ENCODE measurements at places on chromosomes 7 and 10.

DNA sequence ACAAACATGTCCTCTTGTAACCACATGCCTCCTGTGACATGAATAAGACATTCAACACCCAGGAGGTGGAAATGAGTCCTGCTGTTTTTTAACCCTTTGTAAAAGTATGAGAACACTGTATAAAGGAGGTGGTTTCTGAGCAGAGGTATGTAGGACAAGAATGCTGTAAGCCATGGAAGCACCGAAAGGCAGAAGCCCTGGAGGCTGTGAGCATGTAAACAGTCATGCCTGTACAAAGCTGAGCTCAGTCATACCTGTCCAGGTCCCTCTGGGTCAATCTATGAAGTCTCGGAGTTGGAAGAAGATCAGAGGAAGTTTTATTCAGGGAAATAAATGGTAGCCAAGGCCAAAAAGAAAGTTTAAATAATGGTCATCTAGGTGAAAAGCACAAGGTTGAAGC is 34.7 kb upstream of the XPNPEP1 start:
- H3K4me1 ChIP-seq: peaks cover 4% of the 10 kb centered on the region
- no peak overlapping the region for H3K4me3 ChIP-seq
- DNase-seq: no peak

DNA sequence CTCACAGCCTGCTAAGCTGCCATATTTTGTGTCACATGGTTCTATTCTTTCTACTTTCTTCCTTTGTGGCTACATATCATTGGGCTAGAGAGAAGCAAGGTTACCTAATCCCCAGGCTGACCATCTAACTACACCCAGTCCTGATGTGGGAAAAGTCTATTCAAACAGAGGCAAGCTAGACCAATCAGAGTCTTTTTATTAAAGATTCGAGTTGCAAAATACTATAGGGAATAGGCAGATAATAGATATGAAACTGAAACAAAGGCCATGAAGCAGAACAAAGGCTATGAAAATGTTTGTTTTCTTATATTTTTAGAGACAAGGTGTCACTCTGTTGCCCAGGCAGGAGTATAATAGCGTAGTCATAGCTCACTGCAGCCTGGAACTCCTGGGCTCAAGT is 36.7 kb downstream of the MTERF1 start:
- H3K4me1 ChIP-seq: 0 out of 2 replicates have a peak, but pooled peaks cover 1% of the 10 kb centered on the region
- no peak overlapping the region for H3K4me3 ChIP-seq
- H3K36me3 ChIP-seq: no peaks in the 10 kb centered on the region
- no peaks in the 10 kb centered on the region for H3K27me3 ChIP-seq
- no peak for DNase-seq

- H3K27ac ChIP-seq: no peak overlapping the region
- DNase-seq: no peak
- peaks cover 6% of the 10 kb centered on the region for H3K4me1 ChIP-seq
Measured at GRCh38 chr10:97719602-97720001, 6.1 kb downstream of the MARVELD1 start.

- no peak overlapping the region for H3K4me3 ChIP-seq
- no peaks in the 10 kb centered on the region for H3K36me3 ChIP-seq
- DNase-seq: no peak
- peaks cover 9% of the 10 kb centered on the region for H3K4me1 ChIP-seq
- H3K27me3 ChIP-seq: no peaks in the 10 kb centered on the region
Measured at GRCh38 chr7:29299086-29299485, 104.5 kb downstream of the CHN2 start.

DNA sequence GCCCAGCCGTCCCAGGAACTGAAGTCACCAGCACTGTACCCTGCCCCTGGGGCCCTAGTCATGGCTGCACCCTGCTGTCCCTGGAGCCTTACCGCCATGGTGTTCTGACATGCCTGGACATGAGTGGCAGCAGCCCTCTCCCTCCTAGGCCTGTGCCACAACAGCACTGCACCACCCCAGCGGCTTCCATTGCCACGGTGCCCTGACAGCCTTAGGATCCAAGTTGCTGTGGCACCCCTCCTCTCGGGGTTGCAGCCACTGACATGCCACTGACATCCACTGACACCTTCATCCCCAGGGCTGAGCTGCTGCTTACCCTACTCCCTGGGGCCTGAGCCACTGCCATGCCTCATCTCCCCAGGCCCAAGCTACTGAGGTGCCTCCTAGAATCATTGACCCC is 39.6 kb upstream of the SHH start:
- no peaks in the 10 kb centered on the region for H3K27me3 ChIP-seq
- no peak overlapping the region for H3K27ac ChIP-seq
- no peak overlapping the region for H3K4me3 ChIP-seq
- H3K4me1 ChIP-seq: no peaks in the 10 kb centered on the region
- DNase-seq: no peak

DNA sequence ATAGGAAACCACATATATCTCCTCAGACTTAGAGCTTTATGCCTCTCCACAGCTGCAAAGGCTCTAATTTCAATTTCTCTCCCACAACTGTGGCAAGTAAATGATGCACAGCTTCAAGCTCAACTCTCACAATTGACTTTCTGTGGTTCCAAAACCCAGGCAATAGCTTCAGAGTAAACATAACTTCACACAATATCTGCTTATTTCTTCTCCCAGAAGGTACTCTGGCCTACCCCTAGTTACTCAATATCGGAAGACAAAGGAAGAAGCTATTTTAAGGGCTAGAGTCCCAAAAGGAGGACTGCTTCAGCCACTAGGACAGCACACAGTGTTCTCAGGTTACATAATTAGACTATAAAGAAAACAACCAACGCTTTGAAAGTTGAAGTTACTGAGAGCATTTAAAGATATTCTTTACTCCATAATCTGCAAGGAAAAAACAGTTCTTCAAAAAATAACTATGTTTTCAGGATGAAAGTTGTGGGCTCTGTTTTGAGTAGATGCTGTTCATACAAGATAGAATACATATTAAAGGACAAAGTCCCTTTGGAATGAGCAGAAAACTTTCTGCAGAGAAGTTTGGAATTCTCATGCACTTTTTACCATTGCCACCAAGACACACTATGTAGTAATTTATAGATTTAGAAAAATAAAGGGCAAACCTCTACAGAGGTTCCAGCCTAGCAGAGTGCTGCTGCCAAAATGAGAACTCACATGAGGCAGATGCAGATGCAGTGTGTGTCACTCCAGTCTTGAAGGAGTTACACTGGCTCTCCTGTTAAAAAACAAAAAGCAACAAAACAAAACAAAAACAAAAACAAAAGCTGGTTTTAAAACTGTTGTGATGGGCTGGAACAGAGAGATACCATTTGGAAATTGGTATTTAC is 81.8 kb downstream of the NT5C2 start:
- H3K4me1 ChIP-seq: no peaks in the 10 kb centered on the region
- no peak overlapping the region for H3K27ac ChIP-seq
- H3K4me3 ChIP-seq: no peak overlapping the region
- H3K36me3 ChIP-seq: no peaks in the 10 kb centered on the region

GRCh38 chr7:27172823-27173510 is 1.2 kb downstream of the HOXA10 start:
- H3K27me3 ChIP-seq: peaks cover 92% of the 10 kb centered on the region
- no peak overlapping the region for H3K4me3 ChIP-seq
- peaks cover 4% of the 10 kb centered on the region for H3K4me1 ChIP-seq
- DNase-seq: no peak
- H3K36me3 ChIP-seq: no peaks in the 10 kb centered on the region
- H3K27ac ChIP-seq: no peak overlapping the region

- no peak for DNase-seq
- no peaks in the 10 kb centered on the region for H3K4me1 ChIP-seq
- no peak overlapping the region for H3K27ac ChIP-seq
- H3K27me3 ChIP-seq: no peaks in the 10 kb centered on the region
Measured at GRCh38 chr10:47109906-47110305, 190.1 kb upstream of the GDF10 start.

DNA sequence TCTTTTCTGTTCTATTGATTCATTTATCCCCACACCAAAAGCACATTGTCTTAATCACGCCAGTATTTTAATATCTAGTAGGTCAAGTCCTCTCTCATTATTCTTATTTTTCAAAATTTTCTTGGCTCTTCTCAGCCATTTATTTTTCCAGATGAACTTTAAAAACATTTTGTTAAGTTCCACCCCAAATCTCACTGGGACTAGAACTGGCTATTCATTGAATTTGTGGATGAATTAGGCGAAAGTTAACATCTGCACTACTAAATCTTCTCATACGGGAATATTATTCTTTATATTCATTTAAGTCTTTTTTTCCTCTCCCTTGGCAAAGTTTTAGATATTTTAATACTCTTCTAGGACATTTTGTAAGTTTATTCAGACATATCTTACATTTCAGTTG is 295.2 kb upstream of the MGMT start:
- no peak overlapping the region for H3K27ac ChIP-seq
- no peaks in the 10 kb centered on the region for H3K4me1 ChIP-seq
- H3K4me3 ChIP-seq: no peak overlapping the region
- no peak for DNase-seq
- no peaks in the 10 kb centered on the region for H3K36me3 ChIP-seq
- no peaks in the 10 kb centered on the region for H3K27me3 ChIP-seq

- H3K4me3 ChIP-seq: no peak overlapping the region
- no peak for DNase-seq
- peaks cover 1% of the 10 kb centered on the region for H3K4me1 ChIP-seq
- no peaks in the 10 kb centered on the region for H3K36me3 ChIP-seq
Measured at GRCh38 chr10:97585439-97585811, 1.2 kb downstream of the HOGA1 start.

DNA sequence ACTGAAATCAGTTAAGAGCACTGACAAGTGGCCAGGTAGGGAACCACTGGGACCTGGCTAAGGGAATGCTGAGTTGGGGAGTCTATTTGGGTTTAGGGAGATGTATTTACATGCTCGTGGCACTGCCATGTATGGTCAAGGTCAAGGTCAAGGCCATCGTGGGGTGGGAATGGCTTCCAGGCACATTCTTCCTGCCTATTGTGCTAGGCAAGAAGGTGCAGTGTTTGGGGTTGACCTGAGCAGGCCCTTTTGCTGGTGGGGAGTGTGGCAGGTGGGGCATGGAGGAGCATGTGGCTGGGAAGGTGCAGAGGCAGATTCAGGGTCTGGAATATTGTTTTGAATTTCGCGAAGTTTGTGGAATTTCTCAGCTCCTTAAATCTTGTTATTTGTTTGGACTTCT is 17.8 kb downstream of the FAM241B start:
- no peak overlapping the region for H3K4me3 ChIP-seq
- no peaks in the 10 kb centered on the region for H3K27me3 ChIP-seq
- H3K4me1 ChIP-seq: 0 out of 2 replicates have a peak, but pooled peaks cover 2% of the 10 kb centered on the region

All from iPS DF 6.9 (cell line).